ENCODE measurements at places on chromosomes 3 and 15. TPM values are rescaled to one million over a fixed set of nuclear protein-coding genes. Genes with fewer than 3 reads are reported as not detected.

Gene RETNLB
- not detected for total RNA-seq

Gene PIF1
- 1.8 TPM for total RNA-seq

Gene GHSR
- not detected for total RNA-seq

Gene TM6SF1
- 30.9 TPM for total RNA-seq

Gene SPG11
- 29.8 TPM for total RNA-seq

Gene ISG20
- total RNA-seq, result 13.5 TPM

Gene ANKRD34C
- total RNA-seq, result not detected

Gene SH3GL3
- under 0.01 TPM for total RNA-seq

Gene C3orf22
- not detected for total RNA-seq

Gene DAZL
- not detected for total RNA-seq

Gene CCR8
- not detected for total RNA-seq

Gene CNTN4
- not detected for total RNA-seq

Gene ROBO2
- not detected for total RNA-seq

Gene OR5H6
- not detected for total RNA-seq

Gene TMEM40
- total RNA-seq, result not detected

Gene GOLGA6A
- not detected for total RNA-seq

Gene PRR23E
- not detected for total RNA-seq

Gene ATP8B4
- 3.6 TPM for total RNA-seq

Gene ZNF501
- total RNA-seq, result 2.4 TPM

Gene USP8
- 37.1 TPM for total RNA-seq

Gene CFAP44
- total RNA-seq, result 0.22 TPM

Gene KLHL40
- not detected for total RNA-seq

Gene EIF1B
- 13.3 TPM for total RNA-seq

Gene TMCO5A
- not detected for total RNA-seq

Gene SLC22A13
- total RNA-seq, result under 0.01 TPM

Gene HERC2
- total RNA-seq, result 36.0 TPM

Gene MINAR1
- 0.44 TPM for total RNA-seq

Gene OXTR
- 2.8 TPM for total RNA-seq

Gene TMEM207
- total RNA-seq, result not detected

Gene FBXL22
- 0.20 TPM for total RNA-seq

Gene SCN11A
- under 0.01 TPM for total RNA-seq

Gene SEMA6D
- 0.44 TPM for total RNA-seq

Gene KIF15
- 1.6 TPM for total RNA-seq

Gene CRYGS
- 1.2 TPM for total RNA-seq

Gene DOCK3
- total RNA-seq, result not detected

Gene HHATL
- total RNA-seq, result not detected

Gene TOPBP1
- total RNA-seq, result 20.4 TPM

Gene PLCB2
- total RNA-seq, result under 0.01 TPM

Gene MESD
- total RNA-seq, result 11.6 TPM

Gene IL17RE
- total RNA-seq, result under 0.01 TPM

Gene COMMD4
- 57.1 TPM for total RNA-seq

Gene LRRC31
- not detected for total RNA-seq

Gene FBXO40
- total RNA-seq, result under 0.01 TPM

Gene ITIH3
- 0.22 TPM for total RNA-seq

Gene BSN
- under 0.01 TPM for total RNA-seq

Gene ZNF660
- total RNA-seq, result 0.22 TPM

Gene SLC24A1
- total RNA-seq, result 12.7 TPM

Gene CMTM8
- 1.6 TPM for total RNA-seq

Gene GPR149
- not detected for total RNA-seq

Gene SEMA3G
- 30.5 TPM for total RNA-seq

Gene MORC1
- total RNA-seq, result not detected

Gene AMT
- 0.22 TPM for total RNA-seq

Data from lung microvascular endothelial cell (primary cell).